ENCODE measurements at places on chromosomes 16 and 17. TPM values are rescaled to one million over a fixed set of nuclear protein-coding genes. Genes with fewer than 3 reads are reported as not detected.

DNA sequence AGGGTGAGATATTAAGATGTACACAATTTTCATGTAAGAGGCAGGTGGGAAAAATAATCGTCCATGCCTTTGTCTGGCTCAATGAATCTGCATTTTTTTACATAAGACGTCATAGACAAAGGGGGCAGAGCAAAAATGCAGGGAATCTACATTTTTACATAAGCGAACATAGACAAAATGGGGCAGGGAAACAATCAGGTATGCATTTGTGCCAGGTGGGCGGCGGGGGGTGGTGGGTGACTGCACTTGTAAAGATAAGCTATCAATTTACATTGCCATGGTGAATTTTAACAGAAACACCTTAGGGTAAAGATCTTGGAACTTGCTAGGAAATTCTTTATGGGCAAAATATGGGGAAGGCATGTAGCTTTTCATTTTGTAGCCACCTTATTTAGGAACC lies 96.3 kb upstream of the CES5A start:
- DNase-seq, result no peak

- no peak for DNase-seq
These were observed 7.8 kb upstream of the SSTR2 start for GRCh38 chr17:73156887-73157520.

GRCh38 chr17:59565959-59566324 lies 532 bp downstream of the DHX40 start:
- peak; percentile 43 for DNase-seq

GRCh38 chr17:39107973-39108372 lies 43.5 kb downstream of the PLXDC1 start:
- DNase-seq, result no peak

SLC13A5 gene
- polyA plus RNA-seq, result 0.63 TPM

Data from left lung (tissue), 14 donors.